ENCODE measurements at places on chromosomes 16 and 17.

GRCh38 chr16:88522276-88522949 lies 47.8 kb upstream of the ZC3H18 start:
- no peak for DNase-seq

- DNase-seq: no peak
These were observed 39.7 kb downstream of the ARHGAP17 start for GRCh38 chr16:24975428-24975889.

DNA sequence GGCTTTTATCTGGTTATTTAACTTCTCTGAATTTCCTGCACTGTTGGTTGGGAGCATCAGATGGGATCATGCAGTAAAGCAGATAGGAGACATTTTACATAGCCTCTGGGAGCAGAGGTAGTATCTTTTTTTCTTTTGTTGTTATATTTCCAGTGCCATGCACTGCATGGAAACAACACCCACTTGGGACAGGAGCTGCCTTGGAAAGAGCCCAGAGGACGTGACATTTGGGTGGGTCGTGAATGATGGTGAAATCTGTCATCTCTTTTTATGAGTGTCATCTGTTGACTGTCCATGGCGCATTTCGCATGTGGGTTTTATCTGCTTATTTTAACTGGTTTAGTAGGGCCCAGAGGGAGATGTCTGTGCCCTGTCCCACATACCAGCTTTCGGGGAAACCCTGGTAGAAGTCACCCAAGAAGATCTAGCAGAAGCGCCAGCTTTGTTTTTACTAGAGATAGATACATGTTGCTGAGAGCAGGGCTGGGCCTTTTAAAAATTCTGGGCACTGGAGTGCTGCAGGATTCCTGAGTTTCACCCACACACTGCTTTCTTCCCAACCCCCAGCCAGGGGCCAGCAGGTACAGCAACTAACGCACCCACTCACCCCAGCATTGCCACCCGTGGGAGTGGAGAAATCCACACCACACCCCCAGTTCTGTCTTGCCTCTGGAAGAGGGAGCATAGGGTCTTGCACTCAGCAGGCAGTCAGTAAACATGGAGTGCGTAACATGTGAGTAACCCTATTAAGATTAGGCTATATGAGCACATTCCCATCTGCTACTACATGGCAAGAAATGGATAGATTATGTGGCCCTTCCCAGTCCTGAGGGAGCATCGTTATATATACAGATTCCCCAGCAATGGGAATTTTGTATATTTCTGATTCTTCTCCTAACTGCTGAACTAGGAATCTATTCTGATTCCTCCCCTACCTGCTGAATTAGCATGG lies 8.4 kb upstream of the TERF2 start:
- DNase-seq: no peak

GRCh38 chr17:68035131-68035522 lies 408 bp upstream of the KPNA2 start:
- peak; percentile 87 for DNase-seq

GRCh38 chr17:7261379-7262191 lies 693 bp downstream of the CLDN7 start:
- DNase-seq: no peak

DNA sequence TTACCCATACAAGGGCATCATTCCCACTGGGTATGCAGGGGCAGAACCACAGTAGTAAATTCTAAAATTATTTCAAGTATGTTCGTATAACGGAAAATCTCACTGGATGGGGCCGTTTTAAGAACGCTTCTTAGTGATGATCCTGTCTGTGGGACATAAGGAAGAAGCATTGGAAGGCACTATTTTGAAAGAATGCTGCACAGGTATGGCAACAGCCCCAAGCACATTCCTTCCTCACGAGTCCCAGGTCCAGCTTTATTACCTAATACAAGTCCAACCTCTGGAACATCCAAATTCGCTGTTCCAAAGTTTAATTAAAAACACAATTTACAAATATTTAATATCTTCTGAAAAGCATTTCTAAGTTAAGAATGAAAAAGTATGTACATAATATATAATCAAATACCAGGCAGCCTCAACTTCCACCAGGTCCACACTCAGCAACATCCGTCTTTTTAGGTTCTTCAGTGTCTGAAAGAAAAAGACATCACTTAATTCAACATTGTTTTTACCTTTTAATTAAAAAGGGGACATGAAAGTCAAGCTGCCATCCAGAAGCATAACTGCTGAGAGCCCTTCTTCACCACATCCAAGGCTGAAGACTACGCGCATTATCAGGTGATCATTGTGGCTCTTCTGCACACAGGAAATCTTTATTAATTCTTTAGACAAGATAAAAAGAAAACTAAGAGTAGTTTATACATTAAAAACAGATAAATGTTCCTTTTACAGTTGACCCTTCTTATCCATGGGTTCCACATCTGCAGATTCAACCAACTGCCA lies 49.8 kb downstream of the BRD7 start:
- no peak for DNase-seq

- DNase-seq: no peak
These were observed 9.1 kb downstream of the IGFBP4 start for GRCh38 chr17:40452216-40452787.

DNA sequence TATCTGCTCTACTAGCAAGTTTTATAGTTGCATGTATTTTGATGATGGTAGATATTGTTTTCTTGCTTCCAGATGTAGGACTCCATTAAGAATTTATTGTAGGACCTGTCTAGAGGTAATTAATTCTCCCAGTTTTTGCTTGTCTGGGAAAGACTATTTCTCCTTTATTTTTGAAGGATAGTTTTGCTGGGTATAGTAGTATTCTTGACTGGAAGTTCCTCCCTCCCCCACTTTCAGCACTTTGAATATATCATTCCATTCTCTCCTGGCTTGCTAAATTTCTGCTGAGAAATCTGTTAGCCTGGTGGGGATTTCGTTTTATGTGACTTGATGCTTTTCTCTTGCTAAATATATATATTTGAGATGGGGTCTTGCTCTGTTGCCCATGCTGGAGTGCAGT lies 8.0 kb upstream of the PHB1 start:
- no peak for DNase-seq

- no peak for DNase-seq
These were observed 103.4 kb downstream of the CACNG3 start for GRCh38 chr16:24359490-24359889.

GRCh38 chr16:54503856-54504219 lies 217.3 kb upstream of the IRX3 start:
- DNase-seq: no peak

DNA sequence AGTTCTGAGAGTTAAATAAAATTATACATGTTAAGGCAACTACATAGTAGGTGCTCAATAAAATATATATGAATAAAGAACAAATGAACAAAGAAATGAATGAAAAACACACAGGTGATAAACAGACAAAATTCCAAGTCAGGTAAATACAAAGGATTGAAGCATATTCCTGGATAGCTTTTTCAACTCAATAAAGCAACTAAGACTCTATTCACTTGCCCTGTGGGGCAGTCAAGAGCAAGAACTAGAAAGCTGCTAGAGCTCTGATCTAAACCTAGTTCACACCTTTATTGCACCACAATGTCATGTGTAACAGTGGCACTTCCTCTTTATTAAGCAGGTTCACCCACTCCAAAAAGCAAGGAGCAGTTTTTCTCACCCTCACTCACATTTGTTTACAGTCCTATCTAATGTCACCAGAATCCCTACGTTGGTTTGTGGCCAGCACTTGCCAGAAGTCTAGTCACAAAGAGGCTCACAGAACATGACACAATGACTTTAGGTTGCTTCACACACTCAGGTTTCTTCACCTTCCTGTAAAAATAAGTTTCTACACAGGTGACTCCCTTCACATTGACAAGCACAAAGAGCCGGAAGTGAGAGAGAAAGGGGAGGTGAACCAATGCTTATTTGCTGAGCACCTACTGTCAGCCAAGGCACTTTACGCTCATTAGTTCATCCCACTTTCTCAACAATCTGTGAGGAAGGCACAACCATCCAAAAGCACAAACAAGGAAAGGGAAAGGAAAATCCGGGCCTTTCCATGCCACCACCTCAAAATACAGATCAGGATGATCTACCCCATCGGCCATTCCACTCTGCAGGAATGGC lies 70.8 kb downstream of the XPO6 start:
- DNase-seq: no peak
